NAMALWA (cell line): ENCODE measurements at places on chromosomes 2 and 18.

DNA sequence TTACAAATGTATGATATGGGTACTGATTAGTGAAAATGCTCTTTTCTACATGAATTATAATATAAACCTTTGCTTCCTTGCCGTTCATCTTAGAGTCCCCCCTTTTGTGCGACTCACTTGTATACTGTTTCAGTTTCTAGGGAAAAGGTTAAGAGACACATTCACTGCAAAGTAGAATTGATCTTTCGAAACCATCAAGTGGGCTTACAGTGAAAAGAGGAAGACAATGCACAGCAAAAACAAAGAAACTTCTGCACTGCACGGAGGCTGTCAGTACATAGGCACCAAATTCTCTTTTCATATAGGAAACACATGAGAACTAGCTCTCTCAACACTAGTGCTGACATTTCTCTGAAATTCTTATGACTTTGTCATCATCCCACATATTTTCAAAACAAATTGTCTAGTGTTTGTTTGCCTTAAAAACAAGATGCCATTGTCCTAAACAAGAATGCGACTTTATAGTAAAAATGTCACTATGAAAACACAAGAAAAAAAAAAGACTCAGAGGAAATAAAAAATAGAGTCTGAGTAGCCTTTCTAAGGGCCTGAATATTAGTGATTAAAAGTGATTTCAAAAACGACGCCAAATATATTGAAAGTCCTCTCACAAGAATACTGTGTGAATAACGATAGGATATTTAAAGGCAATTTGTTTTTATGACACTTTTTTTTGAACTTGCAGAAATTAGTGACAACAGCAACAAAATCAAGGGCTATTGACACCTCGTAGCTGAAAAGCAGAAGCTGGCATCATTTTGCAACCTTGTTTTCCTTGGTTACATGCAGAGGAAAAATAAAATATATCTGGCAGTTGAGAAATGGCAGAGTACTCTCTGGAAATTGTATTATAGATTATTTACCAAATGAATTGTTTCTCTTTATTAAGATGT lies 827.0 kb downstream of the BCL11A start:
- no peak for DNase-seq

GRCh38 chr2:163419000-163419830 lies 316.6 kb downstream of the FIGN start:
- DNase-seq: no peak

- no peak for DNase-seq
These were observed 399.7 kb downstream of the CPS1 start for GRCh38 chr2:210956101-210956500.

DNA sequence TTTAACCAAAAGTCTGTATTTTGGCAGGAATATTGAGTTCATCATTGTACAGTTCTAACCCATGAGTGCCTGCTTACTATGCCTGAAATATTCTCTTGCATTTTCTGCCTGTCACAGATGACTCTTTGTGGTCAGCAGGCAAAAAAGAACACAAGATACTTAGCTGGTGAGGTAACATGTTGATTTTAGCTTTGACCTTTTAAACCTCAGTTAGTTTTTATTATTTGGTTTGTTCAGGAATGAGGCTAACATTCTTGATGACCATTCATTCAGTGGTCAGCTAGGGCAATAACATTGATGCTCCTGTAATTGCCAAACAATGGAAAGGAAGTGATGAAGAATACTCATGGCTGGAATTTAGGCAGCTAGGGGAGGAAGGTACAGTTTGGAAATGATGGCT lies 491.2 kb downstream of the PIK3C3 start:
- DNase-seq: no peak

DNA sequence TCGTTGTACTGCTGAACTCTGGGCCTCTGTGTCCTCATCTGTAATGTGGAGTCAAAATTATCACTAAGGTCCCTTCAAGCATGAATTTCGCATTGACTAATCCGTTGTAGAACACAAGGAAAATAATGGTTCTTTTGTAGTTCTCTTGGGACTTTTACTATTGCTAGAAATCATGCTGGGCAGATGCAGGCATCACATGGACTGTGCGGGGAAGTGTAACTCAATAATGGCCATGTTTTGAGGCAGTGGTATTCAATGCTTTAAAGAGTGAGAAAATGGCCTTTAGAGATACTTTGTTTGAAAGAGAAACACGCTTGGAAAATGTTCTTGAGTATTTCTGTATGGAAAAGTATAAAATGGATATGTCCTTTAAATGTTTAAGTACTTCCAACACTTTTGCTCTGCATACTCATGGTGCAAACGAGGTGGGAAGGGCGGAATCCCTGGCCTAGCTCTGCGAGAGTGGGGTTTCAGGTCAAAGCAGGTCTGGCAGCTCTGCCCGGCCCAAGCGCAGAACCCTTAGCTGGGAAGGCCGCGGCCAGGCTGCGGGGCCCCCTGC lies 117.3 kb upstream of the MSTN start:
- no peak for DNase-seq

- no peak for DNase-seq
These were observed 307.3 kb upstream of the MEIS1 start for GRCh38 chr2:66127656-66128055.

DNA sequence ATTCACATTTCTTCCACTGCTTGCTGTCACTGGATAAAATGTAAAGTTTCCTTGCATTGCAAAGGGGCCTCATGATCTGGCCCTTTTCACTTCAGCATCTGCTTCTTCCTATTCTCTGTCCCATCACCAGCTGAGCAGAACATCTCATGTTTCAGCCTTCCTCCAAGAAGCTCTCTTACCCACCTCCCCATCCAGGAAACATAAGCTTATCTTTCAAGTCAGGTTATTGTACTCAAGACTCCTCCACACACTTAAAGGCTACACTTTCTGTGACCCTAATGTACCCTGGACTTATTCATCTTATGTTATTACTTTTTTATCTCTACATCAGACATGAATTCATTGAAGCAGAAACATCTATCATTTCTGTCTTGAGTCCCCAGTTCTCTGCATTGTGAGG lies 230.5 kb downstream of the PMAIP1 start:
- DNase-seq: no peak

- DNase-seq: no peak
These were observed 18.8 kb downstream of the ZEB2 start for GRCh38 chr2:144501118-144501517.

DNA sequence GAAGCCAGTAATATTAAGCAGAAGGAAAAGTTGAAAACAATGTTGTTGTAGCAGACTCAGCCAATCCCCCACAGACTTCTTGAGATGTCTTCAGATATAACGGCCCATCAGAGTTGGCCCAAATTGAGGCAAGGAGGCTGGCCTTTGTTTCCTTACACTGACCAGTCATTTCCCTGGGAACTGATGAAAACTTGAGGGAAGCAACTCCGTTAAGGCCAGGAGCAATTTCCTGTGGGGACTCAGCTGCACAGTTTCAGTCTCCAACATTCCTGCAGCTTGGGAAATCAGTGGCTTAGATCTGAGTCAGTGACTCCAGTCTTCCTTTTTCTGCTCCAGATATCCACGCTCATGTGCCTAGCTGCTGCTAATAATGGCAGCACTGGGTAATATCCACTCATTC lies 75.7 kb downstream of the FTCDNL1 start:
- DNase-seq: no peak
